ENCODE measurements at places on chromosomes 2 and 18. TPM values are rescaled to one million over a fixed set of nuclear protein-coding genes. Genes with fewer than 3 reads are reported as not detected.

DNA sequence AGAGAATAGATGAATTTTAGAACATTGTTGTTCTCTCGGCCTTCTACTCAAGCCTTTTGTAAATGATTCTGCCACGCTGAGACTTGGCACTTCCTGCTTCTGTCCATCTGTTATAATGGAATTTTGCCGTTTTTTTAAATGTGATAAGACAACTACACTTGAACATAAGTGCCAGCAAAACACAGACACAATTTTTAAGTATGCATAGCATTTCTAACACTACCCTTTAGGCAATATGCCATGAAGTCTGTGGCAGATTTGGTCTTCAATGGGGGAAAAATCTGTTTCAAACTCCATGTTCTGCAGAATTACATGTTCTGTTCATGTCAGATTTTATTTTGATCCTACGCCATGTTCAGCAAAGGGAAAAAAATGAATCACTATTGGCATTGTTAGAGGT is 1170.7 kb upstream of the SLC39A10 start:
- no peak for DNase-seq

GRCh38 chr2:215772634-215773563 is 240.5 kb downstream of the MREG start:
- DNase-seq: no peak

GRCh38 chr2:184125867-184126266 is 472.5 kb upstream of the ZNF804A start:
- no peak for DNase-seq

DNA sequence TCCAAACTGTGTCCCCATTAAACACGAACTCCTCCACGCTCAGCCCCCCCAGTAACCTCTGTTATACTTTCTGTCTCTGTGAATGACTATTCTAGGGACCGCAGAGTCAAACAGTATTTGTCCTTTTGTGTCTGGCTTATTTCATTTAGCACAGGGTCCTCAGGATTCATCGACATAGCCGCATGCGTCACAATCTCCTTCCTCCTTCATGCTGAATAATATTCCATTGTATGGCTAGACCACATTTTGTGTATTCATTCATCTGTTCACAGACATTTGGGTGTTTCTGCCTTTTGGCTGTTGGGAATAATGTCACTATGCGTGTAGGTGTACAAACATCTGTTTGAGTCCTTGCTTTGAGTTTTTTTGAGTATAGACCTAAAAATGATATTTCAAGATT is 80.9 kb downstream of the SH3RF3 start:
- DNase-seq: no peak

DNA sequence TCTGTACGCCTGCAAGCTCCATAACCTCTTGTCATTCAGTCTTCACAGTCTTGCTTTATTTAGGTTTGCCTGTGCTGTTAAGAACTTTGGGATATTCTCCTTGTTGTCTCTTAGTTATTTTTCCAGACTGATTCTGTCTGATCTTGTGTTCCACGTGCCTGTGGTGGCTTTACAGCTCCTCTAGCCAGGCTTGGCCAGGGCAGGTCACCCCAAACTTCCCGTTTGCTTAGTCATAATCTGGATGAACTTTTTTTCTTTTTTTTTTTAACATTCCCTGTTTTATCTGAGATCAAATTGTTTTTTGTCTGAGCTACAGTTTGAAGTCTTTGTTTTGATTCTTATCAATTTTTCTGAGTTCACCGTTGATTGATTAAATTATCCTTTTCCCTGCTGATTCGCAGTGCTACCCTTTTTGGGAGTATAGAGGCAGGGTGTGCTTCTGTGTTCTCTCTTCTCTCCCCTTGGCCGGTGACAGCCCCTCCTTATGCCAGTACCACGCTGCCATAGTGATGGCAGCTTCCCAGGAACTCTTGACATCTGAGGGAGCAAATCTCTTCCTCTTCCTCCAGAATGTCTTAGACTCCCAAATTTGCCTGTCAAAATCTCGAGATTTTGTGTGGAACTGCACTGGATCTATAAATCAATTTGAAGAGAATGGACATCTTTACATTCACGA is 2.5 kb downstream of the SP100 start:
- no peak for DNase-seq

GRCh38 chr2:100923461-100924060 is 78.5 kb upstream of the RPL31 start:
- DNase-seq: no peak

DNA sequence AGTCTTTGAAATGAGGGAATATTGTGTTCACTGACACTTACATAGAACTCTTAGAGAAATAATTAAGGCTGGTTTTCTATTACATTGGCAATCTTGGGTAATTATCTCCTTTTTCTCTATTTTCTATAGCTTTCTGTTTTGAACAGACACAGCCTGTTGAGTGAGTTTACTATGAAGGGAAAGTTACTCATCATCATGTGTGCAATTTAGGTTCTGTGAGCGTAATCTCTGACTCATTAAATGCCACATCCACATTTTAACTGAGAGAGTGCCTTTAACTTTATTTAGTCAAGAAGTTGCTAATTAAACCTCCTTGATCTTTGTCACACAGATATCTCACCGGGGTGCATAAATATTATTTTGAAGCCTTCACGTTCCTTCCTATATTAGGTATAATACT is 174.0 kb upstream of the SLC8A1 start:
- DNase-seq: no peak

GRCh38 chr18:58870621-58871020 is 5.9 kb downstream of the ZNF532 start:
- no peak for DNase-seq

GRCh38 chr18:72181241-72181764 is 362.8 kb downstream of the CBLN2 start:
- no peak for DNase-seq

- no peak for DNase-seq
These were observed 11.4 kb downstream of the PPIL3 start for GRCh38 chr2:200877443-200877842.

DNA sequence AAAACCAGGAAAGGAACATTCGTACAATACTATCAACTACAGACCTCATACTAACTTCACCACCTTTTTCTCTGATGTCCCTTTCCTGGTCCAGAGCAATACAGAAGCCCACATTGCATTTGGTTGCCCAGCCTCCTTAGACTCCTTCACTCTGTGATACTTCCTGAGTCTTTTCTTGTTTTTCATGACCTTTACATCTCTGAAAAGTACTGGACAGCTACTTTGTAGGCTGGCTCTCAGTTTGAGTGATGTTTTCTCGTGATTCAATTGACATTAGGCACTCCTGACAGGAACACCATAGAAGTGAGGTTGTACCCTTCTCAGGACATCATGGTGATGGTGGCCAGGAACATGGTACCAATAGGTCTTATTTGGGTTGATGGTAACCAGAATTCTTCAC is 185.9 kb upstream of the SLC39A10 start:
- no peak for DNase-seq

- DNase-seq: no peak
These were observed 158.0 kb downstream of the CSRNP3 start for GRCh38 chr2:165627470-165627869.

DNA sequence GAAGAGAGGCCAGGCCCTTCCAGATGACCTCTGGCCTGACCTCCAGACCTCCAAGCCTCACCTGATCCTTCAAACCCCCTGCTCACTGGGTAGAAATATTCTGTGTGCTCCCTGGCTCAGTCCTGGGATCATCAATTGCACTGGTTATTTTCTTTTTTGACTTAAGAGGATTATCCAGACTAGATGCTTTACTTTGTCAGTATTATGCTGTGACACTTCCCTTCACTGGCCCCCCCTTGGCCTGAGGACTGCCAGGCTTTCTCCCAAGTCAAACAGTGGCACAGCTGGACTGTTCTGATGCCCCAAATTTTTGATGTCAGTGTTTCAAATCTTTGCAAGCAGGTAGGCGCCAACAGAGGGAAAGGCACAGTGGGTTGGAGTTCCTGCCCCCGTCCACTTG is 156.3 kb upstream of the SKOR2 start:
- no peak for DNase-seq

GRCh38 chr18:57657542-57657941 is 35.9 kb upstream of the NARS1 start:
- no peak for DNase-seq

GRCh38 chr2:126852361-126852760 is 46.3 kb upstream of the TEX51 start:
- DNase-seq: no peak

DNA sequence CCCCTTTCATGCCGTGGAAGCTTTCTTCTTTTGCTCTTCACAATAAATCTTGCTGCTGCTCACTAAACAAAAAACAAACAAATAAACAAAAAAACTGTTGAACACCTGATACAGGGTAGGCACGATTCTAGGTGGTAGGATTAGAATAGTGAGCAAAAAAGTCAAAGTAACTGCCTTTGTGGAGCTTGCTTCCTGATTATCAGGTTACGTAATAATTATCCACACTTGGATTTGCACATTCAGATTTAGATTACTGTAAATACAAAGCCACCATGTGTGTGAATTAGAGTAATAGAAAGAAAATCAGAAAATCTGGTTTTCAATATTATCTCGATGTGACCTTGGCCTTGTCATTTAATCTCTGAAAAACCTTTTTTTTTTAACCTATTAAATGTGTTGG is 307.1 kb downstream of the NRXN1 start:
- DNase-seq: no peak

GRCh38 chr2:237254911-237255578 is 158.9 kb downstream of the COL6A3 start:
- no peak for DNase-seq

GRCh38 chr18:74682141-74682990 is 84.7 kb downstream of the ZNF407 start:
- DNase-seq: no peak

DNA sequence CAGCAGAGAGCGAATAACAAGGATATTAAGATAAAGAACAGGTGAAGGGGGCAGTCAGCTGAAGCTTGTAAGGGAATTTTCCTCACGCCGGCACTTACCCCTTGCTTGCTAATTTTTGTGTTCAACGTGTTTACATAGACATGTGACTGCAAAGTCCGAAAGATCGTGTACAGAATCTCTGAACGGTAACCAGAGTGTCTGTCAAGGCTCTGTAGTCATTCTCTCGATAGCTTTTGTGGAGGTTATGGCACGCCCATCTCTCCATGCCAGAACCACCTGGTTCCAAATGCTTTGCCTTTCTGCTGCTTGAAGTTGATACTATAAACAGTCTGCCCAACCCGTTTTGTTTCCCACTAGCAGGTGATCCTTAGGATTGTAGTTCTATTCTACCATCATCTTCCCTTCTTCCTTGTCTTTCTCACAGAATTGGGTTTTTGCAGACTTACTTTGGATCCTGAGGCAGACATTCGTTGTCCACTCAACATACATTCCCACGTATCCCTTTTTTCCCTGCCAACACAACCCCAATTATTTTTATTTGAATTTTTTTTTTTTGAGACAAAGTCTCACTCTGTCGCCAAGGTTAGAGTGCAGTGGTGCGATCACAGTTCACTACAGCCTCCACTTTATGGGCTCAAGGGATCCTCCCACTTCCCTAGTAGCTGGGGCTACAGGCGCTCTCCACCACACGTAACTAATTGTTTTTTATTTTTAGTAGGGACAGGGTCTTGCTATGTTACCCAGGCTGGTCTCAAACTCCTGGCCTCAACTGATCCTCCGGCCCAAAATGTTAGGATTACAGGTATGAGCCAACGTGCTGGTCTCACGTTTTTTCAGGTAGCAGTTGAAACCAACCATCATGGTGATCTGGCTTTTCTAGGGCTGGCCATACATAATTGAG is 1.3 kb upstream of the USP34 start:
- peak; percentile 43 for DNase-seq

- no peak for DNase-seq
These were observed 52.7 kb downstream of the ABCB11 start for GRCh38 chr2:168978461-168978861.

GRCh38 chr2:33115728-33116127 is 169.0 kb downstream of the LTBP1 start:
- no peak for DNase-seq

DNA sequence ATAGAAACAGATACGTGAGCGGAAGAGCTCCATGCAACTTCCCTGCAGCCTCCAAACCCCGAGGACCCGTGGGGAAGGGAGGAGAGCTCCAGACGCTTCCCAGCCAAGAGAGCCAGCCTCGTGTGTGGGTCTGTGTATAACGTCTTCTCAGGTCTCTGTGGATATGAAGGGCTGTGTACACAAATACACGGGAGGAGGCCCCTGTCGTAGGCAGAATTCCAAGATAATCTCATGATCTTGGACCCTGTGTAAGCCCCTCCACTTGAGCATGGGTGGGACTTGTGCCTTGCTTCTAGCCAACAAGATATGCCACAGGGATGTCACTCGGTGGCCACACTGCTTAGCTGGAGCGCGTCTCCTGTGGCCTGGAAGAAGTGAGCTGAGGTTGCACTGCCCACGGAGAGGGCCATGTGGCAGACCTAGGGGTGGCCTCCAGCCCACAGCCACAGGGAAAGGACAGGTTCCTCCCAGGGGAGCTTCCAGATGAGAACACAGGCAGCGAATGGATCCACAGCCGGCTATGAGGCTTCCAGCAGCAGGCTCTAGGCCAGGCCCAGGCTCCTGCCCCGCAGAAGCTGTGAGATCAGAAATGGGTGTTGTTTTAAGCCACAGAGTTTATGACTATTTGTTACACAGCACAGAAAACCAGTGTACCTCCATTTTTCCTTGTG is 15.6 kb upstream of the KLF11 start:
- no peak for DNase-seq

DNA sequence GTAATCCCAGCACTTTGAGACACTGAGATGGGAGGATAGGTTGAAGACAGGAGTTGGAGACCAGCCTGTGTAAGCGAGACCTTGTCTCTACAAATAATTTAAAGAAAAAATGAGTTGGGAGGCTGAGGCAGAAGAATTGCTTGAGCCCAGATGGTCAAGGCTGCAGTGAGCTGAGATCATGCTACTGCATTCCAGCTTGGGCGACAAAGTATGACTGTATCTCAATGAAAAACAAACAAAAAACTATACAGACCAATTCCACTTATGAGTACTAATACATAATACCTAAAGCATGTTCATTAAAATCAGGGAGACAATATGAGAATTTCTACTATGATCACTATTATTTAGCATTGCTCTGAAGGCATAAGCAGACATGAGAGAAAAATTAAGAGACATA is 12.6 kb downstream of the RNF149 start:
- no peak for DNase-seq

Gene KIAA2012
- not detected for total RNA-seq

Gene REG3A
- 3.7 TPM for total RNA-seq

Gene CAPN13
- 49.7 TPM for total RNA-seq

Gene SESTD1
- total RNA-seq: 35.9 TPM

Gene UGT1A9
- 4.1 TPM for total RNA-seq

Gene SLC1A4
- 12.5 TPM for total RNA-seq

Gene SPC25
- total RNA-seq: 1.2 TPM

Gene RAX
- total RNA-seq: not detected

Gene TTLL4
- total RNA-seq: 17.6 TPM

Gene MEP1B
- 11.3 TPM for total RNA-seq

Gene SH3YL1
- total RNA-seq: 122 TPM

Gene ZNF804A
- 0.06 TPM for total RNA-seq

Gene PDE1A
- total RNA-seq: 2.2 TPM

Gene MAP3K19
- total RNA-seq: not detected

All from left colon (tissue), 2 donors.